Esophagus muscularis mucosa (tissue), 4 donors: ENCODE measurements at places on chromosomes 7 and 10.

DNA sequence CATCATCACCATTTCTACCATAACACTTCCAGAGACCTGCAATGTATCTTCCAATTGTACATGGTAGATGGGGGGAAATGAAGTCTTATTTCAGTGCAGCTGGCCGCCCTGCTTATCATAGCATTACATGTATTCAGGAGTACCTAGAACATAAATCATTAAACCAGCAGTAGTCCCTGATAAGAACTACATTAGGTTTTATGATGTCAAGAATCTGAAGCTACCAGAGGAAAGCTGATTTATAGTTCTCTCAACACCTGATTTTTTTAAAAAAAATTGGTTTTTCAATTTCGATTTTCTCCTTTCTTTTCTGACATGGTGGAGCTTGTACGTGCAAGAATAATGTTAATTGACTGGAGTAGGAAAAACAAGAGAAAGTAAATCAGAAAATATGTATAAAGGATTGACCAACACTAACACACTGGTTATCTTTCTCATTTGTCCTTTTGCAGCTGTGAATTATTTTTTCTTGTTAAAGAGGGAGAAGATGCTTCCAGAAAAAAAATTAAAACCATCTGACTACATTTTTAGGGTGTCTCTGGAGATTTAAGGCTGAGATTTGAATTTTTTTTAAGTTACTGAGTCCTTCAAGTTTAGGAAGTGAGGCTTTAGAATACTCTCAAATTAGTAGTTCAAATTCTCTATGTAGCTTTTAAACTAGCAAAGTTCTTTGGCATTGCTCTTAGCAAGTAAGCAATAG is 59.1 kb downstream of the CSTF2T start:
- H3K4me1 ChIP-seq: no peaks in the 10 kb centered on the region
- no peak for DNase-seq
- H3K36me3 ChIP-seq: no peaks in the 10 kb centered on the region
- no peak overlapping the region for H3K4me3 ChIP-seq

GRCh38 chr7:30038196-30038980 is 10.2 kb downstream of the PLEKHA8 start:
- H3K27ac ChIP-seq: peak overlapping the region; percentile 18
- H3K36me3 ChIP-seq: no peaks in the 10 kb centered on the region
- no peak for DNase-seq
- no peak overlapping the region for H3K4me3 ChIP-seq
- no peaks in the 10 kb centered on the region for H3K4me1 ChIP-seq

- peaks cover 75% of the 10 kb centered on the region for H3K4me1 ChIP-seq
- H3K4me3 ChIP-seq: peak overlapping the region; percentile 72
- H3K27me3 ChIP-seq: no peaks in the 10 kb centered on the region
- no peak for DNase-seq
- H3K36me3 ChIP-seq: no peaks in the 10 kb centered on the region
- peak overlapping the region; percentile 97 for H3K27ac ChIP-seq
Measured at GRCh38 chr7:104982308-104983075, 31.5 kb upstream of the KMT2E start.

- H3K36me3 ChIP-seq: no peaks in the 10 kb centered on the region
- no peaks in the 10 kb centered on the region for H3K4me1 ChIP-seq
- H3K27ac ChIP-seq: no peak overlapping the region
- no peak overlapping the region for H3K4me3 ChIP-seq
- no peak for DNase-seq
Measured at GRCh38 chr10:124577651-124578050, 116.0 kb downstream of the LHPP start.
